ENCODE measurements at places on chromosomes 5 and 9.

DNA sequence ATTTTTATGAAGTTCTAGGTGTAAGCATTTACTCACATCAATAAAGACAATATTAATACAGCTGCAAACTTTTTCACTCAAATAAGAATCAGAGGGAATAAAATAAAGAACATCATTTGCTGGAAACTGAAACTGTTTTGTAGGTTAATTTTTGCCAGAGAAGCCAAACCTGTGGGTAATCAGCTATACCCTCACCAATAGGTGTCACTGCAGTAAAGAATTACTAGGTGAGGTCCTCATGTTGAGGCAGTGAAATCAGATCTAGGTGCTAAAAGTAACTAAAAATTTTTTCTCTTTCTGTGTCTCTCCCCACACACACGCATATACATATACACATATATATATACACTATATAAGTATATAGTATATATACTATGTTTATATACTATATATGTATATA lies 1016.3 kb upstream of the SEMA6A start:
- DNase-seq: peak; percentile 64

GRCh38 chr9:20591223-20591622 lies 31.1 kb downstream of the MLLT3 start:
- no peak for DNase-seq

- no peak for DNase-seq
These were observed 62.0 kb upstream of the GARNL3 start for GRCh38 chr9:127202461-127203169.

DNA sequence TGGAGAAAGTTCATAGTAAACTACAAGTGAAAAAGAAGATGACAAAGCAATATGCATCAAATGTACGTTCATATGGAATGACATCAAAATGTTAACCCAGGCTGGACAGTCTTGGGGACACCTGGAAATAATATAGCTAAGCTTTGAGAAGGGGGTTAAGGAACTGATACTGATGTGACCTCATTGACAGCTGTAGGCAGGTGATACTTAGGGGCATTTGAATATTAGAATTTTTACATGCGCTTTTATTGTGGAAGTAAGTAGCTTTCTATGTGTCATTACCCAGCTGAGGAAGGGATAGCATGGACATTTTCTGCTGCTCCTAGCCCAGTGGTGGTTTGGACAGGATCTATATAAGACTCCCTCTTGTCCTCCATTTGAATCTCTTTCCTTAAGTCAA lies 299.7 kb downstream of the CWC27 start:
- DNase-seq: no peak

GRCh38 chr5:134638760-134639201 lies 6.2 kb upstream of the SAR1B start:
- no peak for DNase-seq

DNA sequence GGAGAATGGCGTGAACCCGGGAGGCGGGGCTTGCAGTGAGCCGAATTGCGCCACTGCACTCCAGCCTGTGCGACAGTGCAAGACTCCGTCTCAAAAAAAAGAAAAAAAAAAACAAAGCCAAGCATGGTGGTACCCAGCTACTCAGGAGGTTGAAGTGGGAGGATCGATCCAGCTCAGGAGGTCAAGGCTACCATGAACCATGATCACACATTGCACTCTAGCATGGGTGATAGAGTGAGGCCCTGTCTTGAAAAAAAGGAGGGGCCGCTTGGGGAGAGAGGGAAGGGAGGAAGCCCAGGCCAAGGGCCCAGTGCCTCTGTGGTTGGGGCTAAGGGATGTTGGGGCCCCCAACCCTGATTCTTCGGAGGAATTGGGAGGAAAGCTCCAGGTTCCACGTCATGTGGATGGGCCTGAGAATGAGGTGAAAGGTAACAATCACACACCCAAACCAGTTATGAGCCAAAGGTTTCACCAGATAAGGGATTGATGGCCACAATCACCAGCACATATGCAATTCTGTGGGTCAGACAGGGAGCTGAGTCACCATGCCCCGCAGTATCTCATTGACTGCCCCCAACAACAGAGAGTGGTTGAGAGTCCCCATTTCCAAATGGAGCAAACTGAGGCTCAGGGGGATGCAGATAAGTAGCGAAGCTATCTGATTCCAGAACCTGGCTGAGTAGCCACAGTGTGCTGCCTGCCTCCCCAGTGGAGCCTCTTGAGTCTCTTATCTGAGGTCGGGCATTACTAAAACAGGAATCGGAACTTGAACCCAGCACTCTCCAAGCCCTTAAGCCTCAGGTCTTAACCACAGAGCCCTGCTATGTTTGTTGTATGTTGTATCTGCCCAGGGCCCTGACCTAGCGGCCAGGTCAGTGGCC lies 20.5 kb downstream of the SWI5 start:
- DNase-seq: no peak

DNA sequence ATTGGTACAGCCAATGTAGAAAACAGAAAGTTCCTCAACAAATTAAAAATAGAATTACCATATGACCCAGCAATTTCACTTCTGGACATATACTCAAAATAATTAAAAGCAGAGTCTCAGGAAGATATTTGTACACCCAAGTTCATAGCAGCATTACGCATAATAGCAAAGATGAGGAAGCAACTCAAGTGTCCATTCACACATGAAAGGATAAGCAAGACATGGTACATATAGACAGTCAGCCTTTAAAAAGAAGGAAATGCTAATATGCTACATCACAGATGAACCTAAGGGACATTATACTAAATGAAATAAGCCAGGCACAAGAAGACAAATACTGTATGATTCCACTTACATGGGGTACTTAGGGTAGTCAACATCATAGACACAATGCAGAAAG lies 76.7 kb downstream of the ANXA2R start:
- no peak for DNase-seq

DNA sequence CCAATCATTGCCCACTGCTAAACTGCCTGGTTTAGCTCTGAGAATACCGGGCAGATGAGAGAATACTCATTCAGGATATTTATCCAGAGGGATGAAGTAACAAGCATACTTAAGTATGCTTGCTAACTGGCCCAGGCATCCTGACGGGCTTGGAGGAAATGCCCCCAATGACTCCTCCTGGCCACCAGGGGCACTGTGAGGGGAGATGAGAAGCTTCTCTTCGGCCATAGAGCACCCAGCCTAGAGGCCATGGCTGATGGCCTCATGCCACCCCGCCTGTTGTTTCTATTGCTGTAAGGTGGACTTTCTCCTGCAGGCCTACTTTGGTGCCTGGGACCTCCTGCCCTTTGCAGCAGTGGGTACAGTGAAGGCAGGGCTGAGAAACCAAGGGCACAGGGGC lies 134.5 kb upstream of the FSTL4 start:
- DNase-seq: peak; percentile 72

DNA sequence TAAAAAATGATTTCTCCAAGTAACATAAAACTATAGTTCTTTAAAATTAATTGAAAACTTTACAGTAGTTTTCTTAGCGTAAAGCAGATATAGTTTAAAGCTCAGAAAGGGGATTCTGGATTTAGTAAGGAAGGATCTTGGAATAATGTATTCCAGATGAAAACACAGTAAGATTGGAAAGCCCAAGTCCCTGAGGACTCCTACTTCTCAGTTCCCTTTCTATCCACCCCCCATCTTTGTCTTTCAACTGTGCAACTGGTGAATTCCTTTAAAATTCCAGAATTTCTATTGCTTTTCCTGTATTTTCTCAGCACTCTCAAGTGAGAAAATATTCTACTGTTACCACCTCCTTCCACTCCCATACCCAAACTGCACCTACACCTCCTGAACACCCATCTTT lies 184.5 kb upstream of the FBN2 start:
- no peak for DNase-seq

- no peak for DNase-seq
These were observed 149.9 kb upstream of the MAP1B start for GRCh38 chr5:71957292-71957898.

DNA sequence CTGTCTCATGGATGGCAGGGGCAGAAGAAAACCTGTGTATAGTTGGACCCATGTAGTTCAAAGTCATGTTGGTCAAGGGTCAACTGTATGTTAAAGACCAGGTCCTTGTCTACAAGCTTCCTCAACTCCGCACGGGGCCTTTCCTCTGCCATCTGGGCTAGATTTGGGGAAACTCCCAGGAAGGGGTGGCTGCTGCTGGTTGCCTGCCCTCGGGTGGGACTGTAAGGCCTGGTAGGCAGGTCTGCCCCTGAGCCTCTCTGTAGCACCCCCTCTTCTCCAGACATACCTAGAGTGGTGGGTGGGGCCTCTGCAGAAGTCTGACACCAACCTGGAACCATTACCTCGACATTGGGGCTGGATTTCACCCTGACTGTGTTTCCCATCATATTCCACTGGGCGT lies 15.2 kb downstream of the ENHO start:
- no peak for DNase-seq

GRCh38 chr9:121593066-121593465 lies 58.4 kb upstream of the DAB2IP start:
- no peak for DNase-seq

DNA sequence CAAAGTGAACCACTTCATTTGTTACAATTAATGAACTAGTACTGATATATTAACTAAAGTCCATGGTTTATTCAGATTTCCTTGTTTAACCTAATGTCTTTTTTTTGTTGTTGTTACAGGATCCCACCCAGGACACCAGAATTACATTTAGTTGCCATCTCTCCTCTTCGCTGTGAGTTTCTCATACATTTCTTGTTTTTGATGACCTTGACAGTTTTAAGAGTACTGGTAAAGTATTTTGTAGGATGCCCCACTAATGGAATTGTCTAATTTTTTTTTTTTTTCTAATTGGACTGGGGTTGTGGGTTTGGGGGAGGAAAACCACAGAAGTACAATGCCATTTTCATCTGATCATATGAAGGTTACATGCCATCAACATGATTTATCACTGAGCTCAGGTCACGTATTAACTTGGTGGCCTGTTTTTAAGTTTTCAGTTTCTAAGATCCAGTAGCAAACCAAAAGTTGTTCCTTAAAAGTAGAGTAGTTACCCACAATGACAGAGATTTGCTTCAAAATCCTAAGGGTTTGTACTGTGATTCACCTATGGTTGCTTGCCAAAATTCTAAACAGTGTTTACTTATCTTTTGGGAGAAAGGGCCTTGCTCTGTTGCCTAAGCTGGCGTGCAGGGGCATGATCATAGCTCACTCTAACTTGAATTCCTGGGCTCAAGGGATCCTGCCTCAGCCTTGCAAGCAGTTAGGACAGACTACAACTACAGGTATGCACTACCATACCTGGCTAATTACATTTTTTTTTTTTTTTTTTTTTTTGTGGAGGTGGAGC lies 4.5 kb upstream of the OTULIN start:
- DNase-seq: no peak

DNA sequence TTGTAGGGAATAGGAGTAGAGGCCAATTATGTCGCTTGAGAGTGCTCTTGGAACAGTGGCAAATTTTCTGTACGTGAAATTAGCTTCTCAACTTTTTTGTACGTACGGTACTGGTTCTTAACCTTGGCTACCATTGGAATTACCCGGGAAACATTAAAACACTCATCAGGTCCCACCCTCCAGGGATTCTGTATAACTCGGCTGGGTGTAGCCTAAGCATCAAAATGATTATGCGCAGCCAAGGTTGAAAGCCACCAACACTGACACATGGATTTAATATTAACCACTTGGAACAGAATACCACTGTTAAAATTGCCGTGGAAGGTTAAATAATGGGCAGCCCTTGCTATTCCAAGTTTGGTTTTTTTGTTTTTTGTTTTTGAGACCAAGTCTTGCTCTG lies 17.4 kb downstream of the DNAJA1 start:
- DNase-seq: no peak

DNA sequence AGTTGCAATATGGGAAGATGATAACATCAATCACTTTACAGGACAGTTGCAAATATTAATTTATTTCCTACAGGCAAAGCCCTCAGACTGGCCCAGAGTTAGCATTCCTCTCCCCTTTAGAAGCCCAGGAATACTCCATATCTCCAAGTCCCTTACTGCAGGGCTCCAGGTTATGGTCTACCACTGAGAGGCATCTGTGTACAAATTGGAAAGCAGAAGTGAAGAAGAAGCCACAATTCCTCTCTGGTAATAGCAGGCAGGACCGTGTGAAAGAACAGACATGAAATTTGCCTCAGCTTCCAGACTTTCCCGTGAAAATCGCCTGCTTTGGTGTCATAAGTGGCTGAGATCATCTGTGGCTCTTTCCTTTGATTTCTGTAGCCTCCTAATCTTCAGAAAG lies 289.6 kb downstream of the GLIS3 start:
- no peak for DNase-seq

GRCh38 chr9:87711857-87712800 lies 13.8 kb upstream of the CTSL start:
- DNase-seq: peak; percentile 33
